ENCODE measurements at places on chromosomes 2 and 18. TPM values are rescaled to one million over a fixed set of nuclear protein-coding genes. Genes with fewer than 3 reads are reported as not detected.

The ANKRD30BL gene
- not detected for total RNA-seq

The RNF152 gene
- 0.02 TPM for total RNA-seq

The KLHL41 gene
- total RNA-seq: 0.30 TPM

The ARHGEF4 gene
- total RNA-seq: 7.5 TPM

The ZNF396 gene
- total RNA-seq: 0.69 TPM

The DSG1 gene
- not detected for total RNA-seq

The IL36G gene
- 0.10 TPM for total RNA-seq

The RAB17 gene
- 0.12 TPM for total RNA-seq

The AQP12B gene
- total RNA-seq: not detected

The C2orf72 gene
- 4.5 TPM for total RNA-seq

The ABCB11 gene
- total RNA-seq: not detected

The TMEM200C gene
- total RNA-seq: not detected

The IL1A gene
- total RNA-seq: 0.15 TPM

The STAT4 gene
- total RNA-seq: 3.2 TPM

The SERPINB13 gene
- not detected for total RNA-seq

The EVA1A gene
- 12.3 TPM for total RNA-seq

The ANKRD30B gene
- total RNA-seq: not detected

The LRRC30 gene
- not detected for total RNA-seq

The REEP1 gene
- total RNA-seq: 1.3 TPM

The EVX2 gene
- not detected for total RNA-seq

The TMEM178A gene
- total RNA-seq: 0.14 TPM

The CCDC85A gene
- total RNA-seq: 0.05 TPM

The NCKAP1 gene
- 110 TPM for total RNA-seq

The MLPH gene
- 289 TPM for total RNA-seq

The SH3RF3 gene
- total RNA-seq: 0.38 TPM

The PIEZO2 gene
- 0.58 TPM for total RNA-seq

The YPEL5 gene
- 50.5 TPM for total RNA-seq

The HOXD8 gene
- total RNA-seq: 6.6 TPM

The MBD1 gene
- 38.1 TPM for total RNA-seq
